Foreskin keratinocyte (primary cell): ENCODE measurements at places on chromosomes 3 and 15. TPM values are rescaled to one million over a fixed set of nuclear protein-coding genes. Genes with fewer than 3 reads are reported as not detected.

Gene CISH
- total RNA-seq = 5.7 and 6.2 TPM in 2 replicates

Gene TERC
- total RNA-seq = 60.4 and 78.7 TPM in 2 replicates

Gene HCN4
- total RNA-seq = under 0.01 TPM in 1 of 2 replicates, not detected in the other

Gene FGF7
- total RNA-seq = not detected in 2 replicates

Gene ERC2
- not detected in 2 replicates for total RNA-seq

Gene SCN10A
- total RNA-seq = not detected in 2 replicates

Gene WDR82
- 70.1 and 73.6 TPM in 2 replicates for total RNA-seq

Gene TMC3
- not detected in 2 replicates for total RNA-seq

Gene ST3GAL6
- total RNA-seq = 1.4 and 2.1 TPM in 2 replicates

Gene ADAMTS17
- total RNA-seq = 0.14 and 0.39 TPM in 2 replicates

- DNase-seq = no peak
These were observed 76.2 kb upstream of the TP63 start for GRCh38 chr3:189554868-189555557.

- no peak for DNase-seq
These were observed 47.1 kb downstream of the CHD2 start for GRCh38 chr15:92947071-92947730.

DNA sequence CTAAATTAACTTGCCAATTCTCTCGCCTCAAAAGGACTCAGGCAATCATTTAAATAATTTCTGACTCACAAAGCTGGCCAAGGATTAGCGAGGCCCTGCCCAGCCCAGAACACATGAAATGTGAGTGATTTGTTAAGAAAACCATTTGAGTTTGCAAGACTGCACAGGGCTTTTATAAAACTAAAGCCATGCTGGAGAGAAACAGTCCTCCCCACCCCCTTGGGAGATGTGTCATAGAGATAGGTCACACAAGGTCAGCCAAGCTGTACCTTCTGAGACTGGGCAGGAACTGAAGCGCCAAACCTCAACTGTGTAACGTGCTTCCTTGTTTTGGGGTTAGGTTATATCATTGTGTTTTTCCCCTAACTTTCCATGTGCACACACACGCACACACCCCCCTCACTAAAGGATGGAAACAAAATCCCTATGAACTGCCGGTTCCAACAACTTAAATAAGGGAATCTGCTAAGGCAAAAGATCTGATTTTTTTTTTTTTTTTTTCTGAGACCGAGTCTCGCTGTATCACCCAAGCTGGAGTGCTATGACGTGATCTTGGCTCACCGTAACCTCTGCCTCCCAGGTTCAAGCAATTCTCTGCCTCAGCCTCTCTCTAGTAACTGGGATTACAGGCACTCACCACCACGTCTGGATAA, 8.1 kb downstream of the SPATA12 start:
- peak; percentile 91 for DNase-seq

- DNase-seq = no peak
These were observed 298.8 kb upstream of the CTDSPL start for GRCh38 chr3:37562876-37563275.

DNA sequence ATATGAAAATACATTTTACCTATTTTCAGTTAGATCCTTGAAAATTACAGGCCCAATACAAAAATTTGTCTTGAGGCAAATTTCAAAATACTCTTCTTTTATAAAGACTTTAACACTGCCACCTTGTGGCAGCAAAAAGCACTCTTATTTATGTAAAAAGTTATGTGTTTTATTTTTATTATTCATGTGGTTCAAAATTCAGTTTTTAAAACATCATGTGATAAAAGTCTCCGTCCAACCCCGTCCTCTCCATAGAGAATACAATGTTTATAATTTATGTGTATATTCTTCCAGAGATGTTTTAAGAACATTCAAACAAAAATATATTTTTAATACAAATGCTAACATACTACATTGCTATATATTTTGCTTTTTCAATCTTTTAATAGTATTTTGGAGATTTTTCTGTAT, 36.9 kb upstream of the TRIM59 start:
- DNase-seq = no peak

- DNase-seq = peak; percentile 91
These were observed 24.4 kb upstream of the OCA2 start for GRCh38 chr15:28123408-28124023.

DNA sequence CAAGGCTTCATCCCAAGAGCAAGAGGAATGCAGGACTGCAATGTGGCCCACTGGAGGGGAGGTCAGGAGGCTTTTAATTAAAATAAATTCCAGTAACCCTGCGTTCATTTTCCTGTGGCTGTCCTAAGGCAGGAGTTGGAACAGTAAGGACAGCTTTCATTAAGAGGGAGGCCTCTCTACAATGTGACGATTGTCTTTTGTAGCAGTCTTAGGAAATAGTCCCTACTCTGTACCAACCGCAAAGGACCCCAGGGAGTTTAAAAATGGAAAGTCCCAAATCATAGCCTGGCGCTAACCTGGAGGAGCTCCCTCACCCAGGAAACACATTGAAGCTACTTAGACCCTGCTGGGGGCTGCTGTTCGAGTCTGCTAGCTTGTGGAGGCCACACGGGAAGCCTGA, 62.8 kb downstream of the SYNM start:
- DNase-seq = no peak

DNA sequence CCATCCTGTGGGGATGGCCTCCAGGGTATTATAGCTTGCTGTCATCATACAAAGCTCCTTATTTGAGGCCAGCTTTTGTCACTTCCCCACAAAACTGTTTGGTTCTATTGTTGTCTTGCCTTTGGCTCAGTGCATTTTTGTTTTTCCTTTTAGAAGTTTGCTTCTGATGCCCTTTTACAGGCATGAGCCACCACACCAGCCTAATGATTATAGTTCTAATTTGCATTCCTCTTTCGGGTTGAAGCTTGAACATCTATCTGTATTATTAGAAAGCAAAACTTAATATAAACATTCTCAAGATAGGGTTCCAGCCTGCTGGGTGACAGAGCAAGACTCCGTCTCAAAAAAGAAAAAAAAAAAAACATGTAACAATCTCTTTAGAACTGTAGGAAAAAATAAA, 39.8 kb downstream of the SMARCC1 start:
- DNase-seq = no peak

- DNase-seq = no peak
These were observed 69.1 kb downstream of the HERC2 start for GRCh38 chr15:28252831-28253230.
